Hematopoietic multipotent progenitor cell treated with erythropoietin and hydrocortisone succinate and interleukin-3 and kit ligand, for 15 days (in vitro differentiated cells): ENCODE measurements at places on chromosomes 6 and 20.

DNA sequence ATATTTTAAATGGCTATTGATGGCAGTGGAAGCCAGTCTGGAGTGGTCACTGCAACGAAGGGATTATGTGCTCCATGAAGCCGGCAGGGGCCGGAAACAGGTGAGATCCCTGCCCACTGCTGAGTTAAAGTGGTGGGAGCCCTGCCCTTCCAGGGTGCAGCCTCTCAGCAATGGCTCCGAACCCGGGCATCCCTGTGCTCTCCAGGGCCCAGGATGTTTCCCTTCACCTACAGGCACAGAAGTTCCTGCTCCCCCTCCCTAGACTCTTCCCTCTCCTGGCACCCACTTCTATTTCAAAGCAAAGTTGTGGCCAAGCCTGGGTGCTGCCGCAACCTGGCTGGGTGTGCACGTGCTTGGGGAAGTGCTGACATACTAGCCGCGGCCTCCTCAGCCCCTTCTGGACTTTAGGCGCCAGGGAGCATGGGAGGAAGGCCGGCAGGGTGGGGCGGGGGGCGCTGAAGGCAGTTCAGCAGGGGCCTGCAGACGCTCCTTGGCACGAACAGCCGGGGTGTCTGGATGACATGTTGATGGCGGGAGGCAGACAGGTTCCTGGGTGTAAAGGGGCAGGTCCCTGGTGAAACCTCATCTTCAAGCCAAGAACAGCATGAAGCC, 452.3 kb downstream of the HTR1B start:
- no peak for DNase-seq

DNA sequence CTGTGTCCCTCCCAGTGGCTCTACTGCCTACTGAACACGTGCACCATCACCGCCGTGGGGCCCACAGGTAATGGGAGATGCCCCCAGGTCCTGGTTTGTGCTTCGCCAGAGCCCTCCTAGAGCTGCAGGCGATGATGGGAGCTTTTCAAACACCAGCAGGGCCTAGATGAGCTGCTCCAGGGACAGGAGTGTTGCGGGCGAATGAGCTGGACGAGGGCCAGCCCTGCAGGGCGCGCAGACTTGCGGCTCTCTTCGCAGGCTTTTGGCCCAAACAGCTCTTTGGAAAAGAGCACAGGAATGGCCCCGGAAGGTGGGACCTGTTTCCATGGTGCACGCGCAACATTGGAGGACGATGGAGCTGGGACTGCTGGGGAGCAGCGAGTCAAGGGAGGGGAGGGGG, 409.3 kb upstream of the SULF2 start:
- no peak for DNase-seq

GRCh38 chr6:25219917-25220278, 59.3 kb upstream of the CARMIL1 start:
- DNase-seq: no peak

DNA sequence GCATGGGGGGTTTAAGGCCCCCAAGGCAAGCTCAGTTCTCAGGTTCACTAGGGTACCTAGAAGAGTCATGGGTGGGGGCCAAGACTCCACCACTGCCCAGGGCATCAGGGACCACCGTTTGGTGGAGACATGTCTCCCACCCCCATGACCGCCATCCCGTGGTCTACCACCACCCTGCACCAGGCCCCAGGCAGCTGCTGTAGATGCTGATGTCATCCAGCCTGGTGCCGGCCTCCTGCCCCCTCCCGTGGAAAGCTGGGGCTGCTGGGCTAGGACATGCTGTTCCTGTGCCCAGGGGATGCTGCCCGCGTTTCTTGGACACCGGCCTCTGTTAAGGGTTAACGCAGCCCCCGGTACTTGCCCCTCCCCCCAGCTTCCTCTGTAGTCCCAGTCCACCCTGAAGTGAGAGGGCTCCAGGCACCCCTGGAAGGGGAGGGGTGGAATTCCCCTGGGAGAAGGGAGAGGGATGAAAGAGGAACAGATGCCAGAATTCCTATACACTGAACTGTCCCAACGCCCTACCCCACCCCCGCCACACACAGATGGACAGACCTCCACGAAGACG, 587 bp downstream of the IP6K3 start:
- DNase-seq: no peak

DNA sequence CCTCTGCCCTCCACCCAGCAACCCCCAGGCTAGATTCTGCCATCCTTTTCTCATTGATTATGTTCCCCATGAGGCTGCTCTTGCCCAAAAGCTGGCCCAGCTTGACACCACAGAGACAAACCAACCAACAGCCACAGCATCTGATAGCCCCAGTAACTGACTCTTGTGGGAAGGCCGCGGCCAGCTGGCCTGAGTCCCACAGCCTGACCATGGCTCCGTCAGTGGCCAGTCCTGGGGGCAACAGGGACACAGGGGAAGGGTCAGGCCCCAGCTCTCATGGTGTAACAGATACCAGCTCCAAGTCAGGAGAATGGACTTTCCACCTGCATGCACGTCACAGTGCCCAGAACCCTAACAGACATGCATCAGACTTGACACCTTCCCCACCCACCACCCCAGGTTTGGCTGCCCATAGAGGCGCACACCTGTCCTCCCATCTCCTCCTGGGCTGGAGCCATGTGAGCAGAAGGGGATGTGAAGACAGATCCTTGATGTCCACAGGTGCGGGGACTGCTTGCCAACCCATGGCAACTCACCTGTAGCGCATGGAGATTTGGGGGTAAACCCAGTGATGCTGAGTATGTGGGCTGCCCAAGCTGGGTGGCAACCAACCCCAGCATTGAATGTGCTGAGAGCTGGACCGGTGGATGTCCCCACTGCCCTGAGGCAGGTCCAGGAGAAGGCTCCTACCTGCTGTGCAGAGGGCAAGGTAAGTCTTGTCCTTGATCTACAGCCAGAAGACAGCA, 18.8 kb downstream of the RIPOR3 start:
- DNase-seq: no peak

- DNase-seq: no peak
These were observed at the start of gene KHDC1 for GRCh38 chr6:73262671-73263569. TSS of gene KHDC1 (minus strand) at chr6:73263196. CDS start at chr6:73242517, 20,679 bp downstream.

DNA sequence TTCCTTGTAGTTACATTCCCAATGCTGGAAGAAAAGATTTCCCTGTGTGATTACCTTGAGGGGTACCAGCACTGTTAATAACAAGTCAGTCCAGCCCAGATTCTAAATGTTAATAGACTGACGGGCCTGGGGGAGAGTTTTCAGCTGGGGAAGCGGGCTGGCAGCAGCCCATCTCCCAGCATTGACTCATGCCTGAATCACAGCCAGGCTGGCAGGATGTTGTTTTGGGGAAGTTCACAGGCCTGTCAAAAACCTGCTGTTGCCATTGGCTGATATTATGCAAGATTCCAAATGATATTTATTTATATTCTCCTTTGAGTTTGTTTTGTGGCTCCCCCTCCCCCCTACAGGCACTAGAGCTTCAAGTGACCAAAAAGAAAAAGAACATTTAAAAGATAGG, 213.9 kb upstream of the CNR1 start:
- no peak for DNase-seq

DNA sequence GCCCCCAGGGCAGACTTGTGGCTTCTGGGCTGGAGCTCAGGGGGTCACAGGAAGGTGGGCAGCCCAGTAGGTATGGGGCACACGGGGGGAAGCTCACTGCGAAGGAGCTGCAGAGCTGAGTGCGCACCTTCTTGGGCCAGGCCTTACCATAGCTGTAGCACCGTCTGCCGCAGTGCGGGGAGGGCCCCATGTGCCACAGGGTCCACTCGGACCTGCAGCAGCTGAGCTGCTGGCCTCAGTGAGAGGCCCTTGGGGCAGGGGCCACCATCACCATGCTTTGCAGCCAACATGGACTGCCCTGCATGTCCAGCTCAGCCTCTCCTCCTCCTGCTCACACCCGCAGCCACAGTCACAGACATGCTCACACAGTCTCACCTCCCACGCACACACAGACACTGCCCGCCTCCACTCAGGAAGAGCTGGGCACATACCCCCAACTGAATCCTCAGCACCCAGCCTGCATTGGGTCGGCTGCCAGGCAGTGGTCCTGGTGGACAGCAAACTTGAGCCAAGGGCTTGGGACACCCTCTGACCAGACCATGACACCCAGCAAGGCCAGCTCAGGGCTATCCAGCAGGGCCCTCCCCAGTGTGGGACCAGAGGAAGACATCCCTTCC, 35.3 kb downstream of the YTHDF1 start:
- DNase-seq: no peak

DNA sequence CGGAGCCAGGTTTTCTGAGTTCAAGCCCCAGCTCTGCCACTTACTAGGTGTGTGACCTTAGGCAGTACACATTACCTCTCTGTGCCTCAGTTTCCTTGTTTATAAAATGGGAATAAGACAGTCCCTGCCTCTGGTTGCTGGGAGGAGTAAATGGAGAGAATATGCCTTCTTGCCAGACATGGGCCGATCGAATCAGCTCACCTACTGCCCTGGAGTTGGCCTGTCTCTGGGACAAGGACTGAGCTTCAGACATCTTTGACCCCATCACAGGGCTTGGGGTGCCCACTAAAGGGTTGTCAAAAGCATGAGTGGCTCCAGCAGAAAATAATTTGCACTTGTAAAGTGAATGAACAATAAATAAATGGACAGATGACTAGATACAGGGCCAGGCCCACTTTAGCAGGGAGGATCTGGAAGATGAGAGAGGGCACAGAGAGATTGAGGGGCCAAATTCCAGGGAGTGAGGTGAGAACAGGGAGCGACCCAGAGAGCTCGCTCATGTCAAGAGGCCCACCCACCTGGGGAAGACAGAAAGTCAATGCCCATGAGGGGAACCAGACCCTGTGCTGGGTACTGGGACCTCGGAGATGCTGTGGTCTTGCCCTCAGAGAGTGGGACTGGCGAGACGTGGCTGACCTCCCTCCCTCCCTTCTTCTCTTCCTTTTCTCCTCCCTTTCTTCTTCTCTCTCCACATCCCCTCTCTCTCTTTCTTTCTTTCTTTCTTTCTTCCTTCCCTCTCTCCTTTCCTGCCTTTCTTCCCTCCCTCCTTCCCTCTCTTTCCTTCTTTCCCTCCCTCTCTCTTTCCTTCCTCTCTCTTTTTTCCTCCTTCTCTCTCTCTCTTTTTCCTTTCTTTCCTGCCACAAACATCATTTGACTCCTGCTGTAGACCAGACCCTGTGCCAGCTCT, 3.9 kb upstream of the BPIFA2 start:
- DNase-seq: no peak

- no peak for DNase-seq
These were observed 28.5 kb downstream of the REPS1 start for GRCh38 chr6:138959521-138959920.

GRCh38 chr6:147136057-147136456, 68.2 kb upstream of the STXBP5 start:
- DNase-seq: no peak

DNA sequence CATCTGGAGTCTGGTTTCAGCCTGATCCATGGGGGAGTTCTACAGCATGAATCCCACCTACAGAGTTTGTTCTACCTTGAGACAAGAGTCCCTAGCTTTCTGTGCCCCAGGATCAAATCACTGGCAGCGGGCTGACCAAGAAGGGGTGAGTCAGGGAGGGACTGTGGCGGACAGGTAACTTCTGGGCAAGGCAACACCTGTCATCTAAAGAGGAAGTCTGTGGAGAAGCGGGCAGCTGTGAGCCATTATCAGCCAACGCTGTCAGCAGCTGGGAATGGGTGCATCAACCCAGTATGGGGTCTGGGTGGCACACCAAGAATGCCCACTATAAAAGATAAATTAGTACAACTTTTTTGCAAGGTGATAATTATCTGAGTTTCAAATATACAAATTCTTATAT, 45.9 kb downstream of the UBE3D start:
- DNase-seq: no peak

DNA sequence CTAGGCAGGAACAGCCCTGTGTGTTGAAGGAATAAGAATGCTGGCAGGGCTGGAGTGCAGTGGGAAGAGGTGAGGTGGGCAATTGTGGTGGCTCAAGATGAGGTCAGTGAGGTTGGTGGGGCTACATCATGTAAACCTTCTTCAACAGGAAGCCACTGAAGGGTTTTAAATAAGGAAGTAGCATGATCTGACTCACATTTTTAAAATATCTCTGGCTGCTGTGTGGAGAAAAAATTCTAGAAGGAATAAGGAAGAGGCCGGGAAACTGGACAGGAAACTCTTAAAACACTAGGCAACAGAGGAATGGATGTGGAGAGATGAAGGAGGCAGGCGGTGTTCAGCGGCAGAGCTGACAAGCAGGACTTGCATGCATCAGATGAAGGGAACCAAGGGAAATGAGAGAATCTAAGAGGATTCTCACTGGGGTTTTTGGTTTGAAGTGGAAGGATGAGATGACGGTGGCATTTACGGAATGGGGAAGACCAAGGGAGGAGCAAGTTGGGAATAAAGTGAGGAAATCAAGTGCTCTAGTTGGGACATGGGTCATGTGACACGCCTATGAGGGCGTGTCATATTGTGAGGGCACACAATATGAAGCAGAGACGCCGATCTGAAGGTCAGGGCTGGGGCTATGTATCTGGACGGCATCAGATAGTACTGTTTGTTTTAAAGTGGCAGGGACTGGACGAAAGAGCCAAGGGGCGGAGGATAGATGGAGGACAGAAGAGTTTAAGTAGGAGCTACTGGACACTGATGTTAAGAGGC, 18.2 kb downstream of the TMEM242 start:
- no peak for DNase-seq

GRCh38 chr6:149725785-149726184, 7.9 kb upstream of the LATS1 start:
- no peak for DNase-seq

GRCh38 chr20:32263398-32263954, 14.0 kb upstream of the KIF3B start:
- no peak for DNase-seq

DNA sequence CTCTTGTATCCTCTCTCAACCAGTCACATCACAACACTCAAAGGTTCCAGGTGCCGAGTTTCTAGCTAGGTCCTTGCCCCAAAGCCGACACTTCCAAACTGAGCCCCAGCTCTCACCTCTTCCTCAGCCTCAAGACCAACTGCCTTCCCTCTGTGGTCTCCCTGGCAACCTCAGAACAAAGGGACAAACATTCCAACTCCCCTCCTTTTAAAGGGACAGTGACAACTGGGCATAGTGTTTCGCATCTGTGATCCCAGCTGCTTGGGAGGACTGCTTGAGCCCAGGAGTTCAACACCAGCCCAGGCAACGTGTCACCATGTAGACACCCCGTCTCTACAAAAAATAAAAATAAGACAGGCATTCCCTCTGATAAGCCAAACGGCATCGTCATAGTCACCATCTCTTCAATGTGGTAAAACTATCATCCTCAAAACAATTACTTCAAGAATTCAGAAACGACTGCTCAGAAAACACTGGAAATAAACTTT, 11.3 kb downstream of the DIDO1 start:
- no peak for DNase-seq

GRCh38 chr6:33839399-33840047, 35.7 kb upstream of the MLN start:
- DNase-seq: no peak

DNA sequence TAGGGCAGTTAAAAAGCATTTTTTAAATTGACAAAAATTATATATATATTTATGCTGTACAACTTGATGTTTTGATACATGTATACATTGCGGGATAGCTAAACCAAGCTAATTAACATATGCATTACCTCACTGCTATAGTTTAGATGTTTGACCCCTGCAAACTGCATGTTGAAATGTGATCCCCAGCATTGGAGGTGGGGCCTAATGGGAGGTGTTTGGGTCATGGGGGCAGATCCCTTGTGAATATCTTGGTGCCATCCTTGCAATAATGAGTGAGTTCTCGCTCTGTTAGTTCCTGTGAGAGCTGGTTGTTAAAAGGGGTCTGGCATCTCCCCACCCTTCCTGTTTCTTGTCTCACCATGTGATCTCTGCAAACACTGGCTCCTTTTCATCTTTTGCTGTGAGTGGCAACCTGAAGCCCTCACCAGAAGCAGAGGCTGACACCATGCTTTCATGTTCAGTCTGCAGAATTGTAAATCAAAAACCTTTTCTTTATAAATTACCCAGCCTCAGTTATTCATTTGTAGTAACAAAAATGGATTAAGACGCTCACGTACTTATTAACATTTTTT, 111.8 kb downstream of the MCHR2 start:
- DNase-seq: no peak
